ENCODE measurements at places on chromosomes 13 and 19.

GRCh38 chr19:17778968-17779929, 15.7 kb upstream of the B3GNT3 start:
- peak; percentile 83 for DNase-seq

DNA sequence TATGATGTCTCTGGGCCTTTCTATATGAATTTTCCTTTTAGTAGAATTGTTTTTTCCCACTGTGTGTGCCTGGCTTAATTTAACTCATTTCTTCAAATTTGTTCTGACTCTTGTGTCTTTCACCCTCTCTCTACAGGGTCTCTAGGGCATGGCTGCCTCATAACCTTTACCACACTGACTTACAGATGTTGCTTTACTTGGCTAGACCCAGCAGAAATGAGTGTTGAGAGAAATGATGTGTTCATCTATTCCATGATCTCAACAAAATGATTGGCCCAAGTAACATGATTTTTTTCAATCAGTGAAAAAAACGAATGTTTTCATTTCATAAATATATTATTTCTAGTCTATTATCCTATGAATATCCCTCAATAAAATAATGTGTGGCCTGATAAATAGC, 195.0 kb downstream of the GPC5 start:
- DNase-seq = no peak

DNA sequence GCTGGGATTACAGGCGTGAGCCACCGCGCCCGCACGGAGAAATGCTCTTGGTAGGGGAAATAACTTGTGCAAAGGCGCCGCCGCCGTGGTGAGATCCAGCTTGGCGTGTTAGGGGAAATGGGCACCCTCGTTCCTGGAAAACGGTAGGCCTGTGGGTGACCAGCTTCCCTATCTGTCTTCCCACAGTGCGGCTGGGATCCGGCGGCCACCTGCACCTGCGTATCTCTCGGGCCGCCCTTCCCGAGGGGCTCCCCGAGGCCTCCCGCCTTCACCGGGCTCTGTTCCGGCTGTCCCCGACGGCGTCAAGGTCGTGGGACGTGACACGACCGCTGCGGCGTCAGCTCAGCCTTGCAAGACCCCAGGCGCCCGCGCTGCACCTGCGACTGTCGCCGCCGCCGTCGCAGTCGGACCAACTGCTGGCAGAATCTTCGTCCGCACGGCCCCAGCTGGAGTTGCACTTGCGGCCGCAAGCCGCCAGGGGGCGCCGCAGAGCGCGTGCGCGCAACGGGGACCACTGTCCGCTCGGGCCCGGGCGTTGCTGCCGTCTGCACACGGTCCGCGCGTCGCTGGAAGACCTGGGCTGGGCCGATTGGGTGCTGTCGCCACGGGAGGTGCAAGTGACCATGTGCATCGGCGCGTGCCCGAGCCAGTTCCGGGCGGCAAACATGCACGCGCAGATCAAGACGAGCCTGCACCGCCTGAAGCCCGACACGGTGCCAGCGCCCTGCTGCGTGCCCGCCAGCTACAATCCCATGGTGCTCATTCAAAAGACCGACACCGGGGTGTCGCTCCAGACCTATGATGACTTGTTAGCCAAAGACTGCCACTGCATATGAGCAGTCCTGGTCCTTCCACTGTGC, 2.4 kb downstream of the GDF15 start:
- DNase-seq = peak; percentile 97

- no peak for DNase-seq
These were observed 11.8 kb upstream of the LRCH1 start for GRCh38 chr13:46541210-46541609.

GRCh38 chr13:65830411-65831205, 1399.5 kb downstream of the PCDH9 start:
- DNase-seq = no peak

- no peak for DNase-seq
These were observed 4.0 kb upstream of the ERFL start for GRCh38 chr19:41932259-41932719.

DNA sequence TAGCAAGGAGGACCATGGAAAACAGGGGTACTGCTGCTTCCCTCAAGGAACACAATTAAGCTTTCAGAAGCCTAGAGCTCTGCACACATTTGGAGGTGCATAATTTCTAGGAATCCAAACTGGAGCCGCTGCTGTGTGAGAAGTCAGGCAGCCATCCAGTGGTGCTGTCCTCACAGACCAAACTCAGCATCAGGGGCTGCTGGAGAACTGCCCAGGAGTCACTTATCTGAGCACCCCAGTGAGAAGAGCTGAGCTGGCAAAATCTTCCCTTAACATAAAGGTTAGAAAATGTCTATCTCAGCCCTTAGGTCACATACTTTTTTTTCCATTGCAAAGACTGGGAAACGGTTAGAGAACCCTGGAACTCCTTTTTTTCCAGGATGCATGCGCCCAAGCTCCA, 72.8 kb downstream of the ATP7B start:
- DNase-seq = no peak

GRCh38 chr13:66138172-66138811, 1091.8 kb downstream of the PCDH9 start:
- no peak for DNase-seq

GRCh38 chr13:27495551-27495950, 45.2 kb upstream of the MTIF3 start:
- DNase-seq = no peak

- no peak for DNase-seq
These were observed 321.6 kb downstream of the NDFIP2 start for GRCh38 chr13:79802389-79803085.

DNA sequence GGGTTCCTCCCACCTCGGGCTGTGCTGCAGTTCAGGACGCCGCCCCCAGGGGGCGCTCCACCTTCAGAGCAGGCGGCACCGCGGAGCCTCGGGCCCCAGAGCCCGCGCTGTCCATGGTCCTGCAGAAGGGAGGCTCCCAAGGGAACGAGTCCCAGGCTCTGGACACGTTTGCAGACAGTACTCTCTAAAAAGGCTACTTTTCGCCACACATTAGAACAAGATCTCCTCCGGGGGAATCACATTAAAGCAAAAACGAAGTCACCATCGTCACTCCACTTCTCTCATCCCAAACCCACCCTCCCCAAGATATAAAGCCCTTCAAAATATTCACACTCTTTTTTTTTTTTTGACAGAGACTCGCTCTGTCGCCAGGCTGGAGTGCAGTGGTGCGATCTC, 4.6 kb upstream of the SIGLEC10 start:
- peak; percentile 81 for DNase-seq

DNA sequence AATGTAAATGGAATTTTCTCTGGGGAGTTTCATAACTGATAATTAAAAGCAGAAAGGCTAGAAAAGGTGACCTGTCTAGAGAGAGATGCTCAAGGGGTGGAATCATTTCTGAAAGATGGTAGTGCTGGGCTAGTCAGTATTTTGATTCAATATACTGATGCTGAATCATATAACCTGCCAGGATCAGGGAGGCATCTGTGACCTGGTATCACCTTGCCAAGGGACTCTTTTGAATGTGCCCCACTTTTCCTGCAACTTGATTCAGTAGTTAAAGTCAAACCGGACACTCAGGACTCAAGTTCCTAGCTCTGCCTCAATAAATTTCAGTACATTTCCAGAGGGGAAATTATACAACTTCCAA, 15.8 kb downstream of the LCP1 start:
- DNase-seq = no peak

DNA sequence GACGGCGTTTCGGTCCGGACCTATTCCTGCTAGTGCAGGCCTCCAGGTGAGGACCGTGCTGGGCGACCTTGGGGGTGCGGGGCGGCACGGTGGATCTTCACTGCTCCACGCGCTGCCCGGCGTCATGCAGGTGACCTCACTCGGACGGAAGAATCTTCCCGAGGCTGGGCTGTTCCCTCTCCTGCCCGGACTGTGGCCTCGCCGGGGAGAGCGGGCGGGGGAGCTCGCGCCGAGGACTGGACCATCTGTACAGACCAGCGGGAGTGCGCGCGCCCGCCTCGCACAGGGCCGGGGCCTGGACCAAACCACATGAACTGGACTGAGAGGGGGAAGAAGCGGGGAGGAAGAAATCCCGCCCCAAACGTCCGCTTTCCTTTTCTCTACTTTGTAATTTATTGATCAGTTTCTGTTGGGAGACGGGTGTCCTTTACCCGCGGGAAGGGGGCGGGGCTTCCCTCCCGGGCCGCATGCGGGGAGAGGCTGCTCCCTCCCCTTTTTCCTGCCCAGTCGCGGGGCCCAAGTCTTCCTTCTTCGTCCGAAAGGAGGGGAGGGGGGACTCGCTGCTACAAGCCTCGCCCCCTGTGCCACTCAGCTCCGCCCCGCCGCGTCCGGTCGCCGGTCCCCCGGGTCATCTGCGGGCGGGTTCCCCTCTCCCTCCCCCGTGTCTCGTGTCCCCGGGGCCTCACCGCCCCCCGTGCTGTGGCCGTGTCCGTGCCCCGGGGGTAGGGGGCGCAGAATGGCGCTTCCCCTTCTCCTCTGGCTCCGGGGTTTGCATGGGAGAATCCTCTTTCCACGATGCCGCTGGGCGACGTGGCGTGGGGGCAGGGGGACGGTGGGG, 4.9 kb downstream of the HRC start:
- DNase-seq = peak; percentile 66

GRCh38 chr13:100941377-100942368, 267.1 kb upstream of the TMTC4 start:
- no peak for DNase-seq

- DNase-seq = no peak
These were observed 40.3 kb downstream of the SOX1 start for GRCh38 chr13:112107289-112107688.

GRCh38 chr13:33548069-33548468, 262.5 kb upstream of the STARD13 start:
- peak; percentile 48 for DNase-seq

GRCh38 chr19:2762783-2763496, 20.1 kb downstream of the SGTA start:
- DNase-seq = no peak

GRCh38 chr19:51319649-51320279, 8.3 kb downstream of the IGLON5 start:
- no peak for DNase-seq

DNA sequence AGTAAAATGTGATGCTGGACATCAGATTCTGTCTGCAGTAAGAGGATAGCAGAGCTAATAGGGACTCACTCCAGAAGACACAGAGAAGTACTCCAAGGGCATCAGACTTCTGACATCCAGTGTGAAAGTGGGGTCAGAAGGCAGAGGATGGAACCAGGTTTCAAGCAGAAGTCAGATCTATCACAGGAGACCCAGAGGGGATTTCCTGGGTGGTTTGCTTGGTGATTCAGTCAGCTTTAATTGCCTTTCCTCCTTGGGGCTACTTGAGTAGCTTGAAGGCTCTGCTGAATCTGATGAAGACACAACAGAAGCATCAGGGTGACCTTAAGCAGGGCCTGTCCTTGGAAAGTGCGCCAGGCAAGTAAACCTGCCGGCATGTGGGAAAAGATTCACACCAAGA, 300.6 kb downstream of the COG6 start:
- no peak for DNase-seq

- DNase-seq = no peak
These were observed 33.7 kb downstream of the SHISA2 start for GRCh38 chr13:26017932-26018665.

GRCh38 chr13:21698817-21699679, 28.2 kb downstream of the FGF9 start:
- no peak for DNase-seq

DNA sequence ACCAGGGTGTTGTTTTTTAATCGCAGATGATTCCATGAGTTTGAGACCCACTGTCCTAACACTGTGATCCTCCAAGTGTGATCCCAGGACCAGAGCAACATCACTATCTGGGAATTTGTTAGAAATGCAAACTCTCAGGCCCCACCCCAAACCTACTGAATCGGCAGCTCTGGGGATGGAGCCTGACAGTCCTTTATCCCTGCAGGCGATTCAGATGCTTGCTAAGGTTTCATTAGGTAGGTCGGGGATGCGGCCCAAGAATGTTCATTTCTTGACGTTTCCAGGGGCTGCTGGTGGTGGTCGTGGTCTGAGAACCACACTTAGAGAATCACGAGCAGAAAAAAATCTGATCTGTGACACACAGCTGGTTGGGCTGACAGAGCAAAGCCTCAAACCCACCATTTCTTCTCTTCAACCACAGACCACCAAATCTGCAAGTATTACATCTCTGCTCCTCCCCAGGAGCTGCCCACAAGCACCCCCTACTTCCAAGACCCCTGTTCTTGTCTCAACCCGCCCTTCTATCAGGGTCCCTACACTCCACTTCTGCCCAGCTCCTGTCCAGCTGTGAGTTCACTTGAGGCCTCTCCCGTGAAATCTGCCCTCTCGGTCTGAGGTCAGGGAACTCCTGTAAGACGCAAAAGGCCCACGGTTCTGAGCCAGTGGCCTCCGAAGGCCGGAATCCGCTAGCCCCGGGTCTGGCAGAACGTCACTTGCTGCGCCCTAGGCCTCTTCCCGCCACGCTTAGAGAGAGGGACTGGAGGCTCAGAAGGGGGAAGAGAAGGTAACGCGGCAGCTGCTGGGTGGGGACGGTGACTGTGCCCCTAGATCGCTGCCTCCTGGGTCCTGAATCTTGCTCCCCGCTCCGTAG, 1.1 kb upstream of the FARP1 start:
- no peak for DNase-seq

- DNase-seq = peak; percentile 5
These were observed 10.1 kb upstream of the TPRX2 start for GRCh38 chr19:47848823-47849473.
